Stimulated activated CD8-positive, alpha-beta memory T cell treated with anti-CD3 and anti-CD28 coated beads, Interleukin-15, amount 100 ng/mL, for 1 hour (primary cell): ENCODE measurements at places on chromosomes 6 and 20.

DNA sequence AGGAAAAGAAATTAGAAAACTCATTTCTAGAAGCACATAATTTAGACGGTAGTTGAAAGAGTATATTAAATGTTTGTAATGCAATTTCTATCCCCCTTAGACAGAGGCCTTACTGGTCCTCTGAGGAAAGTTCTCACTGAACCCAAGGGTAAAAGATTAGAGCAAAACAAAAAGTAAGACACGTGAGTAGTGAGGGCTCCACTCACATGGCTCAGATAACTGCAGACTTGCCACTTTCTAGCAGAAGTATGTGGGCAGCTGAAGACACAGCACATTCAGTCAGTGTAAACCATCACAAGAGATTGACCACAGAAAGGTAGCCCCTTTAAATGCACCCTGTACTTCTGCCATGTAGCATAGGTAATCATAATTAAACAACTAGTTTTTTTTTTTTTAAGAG is 193.8 kb downstream of the BTBD9 start:
- DNase-seq = no peak

DNA sequence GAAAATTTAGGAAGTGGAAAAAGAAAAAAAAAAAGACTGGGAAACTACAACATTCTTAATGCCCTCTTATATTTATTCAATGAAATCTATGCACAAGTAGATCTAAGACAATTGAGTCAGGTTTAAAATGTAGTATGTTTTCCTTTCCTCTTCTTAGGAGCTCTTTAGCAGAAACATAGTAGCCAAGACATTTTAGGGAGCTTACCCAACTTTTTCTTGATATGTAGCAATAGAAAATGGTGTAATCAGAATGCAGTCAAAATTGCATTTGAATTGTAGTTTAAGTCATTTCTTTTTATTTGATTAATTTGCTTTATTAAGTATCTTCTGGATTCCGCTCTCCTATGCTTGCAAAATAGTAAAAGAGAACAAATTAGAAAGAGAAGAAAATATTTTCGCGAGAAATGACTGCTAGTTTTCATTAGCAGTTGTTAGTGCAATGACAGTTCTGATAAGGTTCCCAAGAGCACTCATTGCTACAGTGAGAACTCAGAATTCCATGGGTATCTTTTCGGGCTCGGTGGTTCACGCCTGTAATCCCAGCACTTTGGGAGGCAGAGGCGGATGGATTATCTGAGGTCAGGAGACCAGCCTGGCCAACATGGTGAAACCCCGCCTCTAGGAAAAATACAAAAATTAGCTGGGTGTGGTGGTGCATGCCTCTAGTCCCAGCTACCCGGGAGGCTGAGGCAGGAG is 52.2 kb downstream of the JARID2 start:
- no peak for DNase-seq

- DNase-seq = no peak
These were observed 3.0 kb downstream of the BAK1 start for GRCh38 chr6:33577106-33577535.

GRCh38 chr20:13990465-13990864 is at the start of gene SEL1L2:
Gene SEL1L2 (minus strand): TSS chr20:13990614. CDS start chr20:13990534, 80 bp downstream.
- DNase-seq = no peak

DNA sequence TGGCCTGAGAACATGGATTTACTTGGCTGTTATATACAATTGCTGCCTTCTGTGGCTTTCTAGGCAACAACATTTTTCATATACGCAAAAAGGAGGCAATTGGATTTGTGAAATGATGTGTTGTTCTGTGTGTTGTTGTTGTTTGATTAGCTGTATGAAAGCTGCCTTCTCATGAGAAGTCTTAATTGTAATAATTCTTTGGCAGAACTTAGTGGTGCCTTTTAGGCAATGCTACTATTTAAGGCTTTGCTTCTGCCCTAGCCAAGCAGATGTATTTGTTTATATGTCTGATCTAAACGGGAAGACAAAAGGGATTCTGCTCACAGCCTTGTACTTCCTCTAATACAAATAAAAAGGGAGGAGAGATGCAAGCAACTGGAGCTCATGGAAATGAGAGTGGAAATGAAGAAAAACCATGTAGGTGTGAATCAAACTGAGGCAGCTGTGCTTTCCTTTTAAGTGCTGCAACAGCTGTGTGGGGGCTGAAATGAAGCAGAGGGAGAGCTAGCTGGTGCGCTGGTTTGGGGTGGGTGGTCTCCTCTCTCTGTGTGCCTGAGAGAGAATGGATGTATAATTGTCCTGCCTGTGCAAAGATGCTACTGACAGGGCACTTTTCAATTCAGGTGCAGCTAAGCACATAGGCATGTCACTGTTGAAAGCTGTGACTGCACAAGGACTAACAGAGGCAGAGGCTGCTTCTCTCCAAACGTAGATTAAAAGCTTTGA is 386.9 kb upstream of the MAN1A1 start:
- no peak for DNase-seq

GRCh38 chr20:58522666-58523065 is 7.5 kb upstream of the APCDD1L start:
- no peak for DNase-seq

DNA sequence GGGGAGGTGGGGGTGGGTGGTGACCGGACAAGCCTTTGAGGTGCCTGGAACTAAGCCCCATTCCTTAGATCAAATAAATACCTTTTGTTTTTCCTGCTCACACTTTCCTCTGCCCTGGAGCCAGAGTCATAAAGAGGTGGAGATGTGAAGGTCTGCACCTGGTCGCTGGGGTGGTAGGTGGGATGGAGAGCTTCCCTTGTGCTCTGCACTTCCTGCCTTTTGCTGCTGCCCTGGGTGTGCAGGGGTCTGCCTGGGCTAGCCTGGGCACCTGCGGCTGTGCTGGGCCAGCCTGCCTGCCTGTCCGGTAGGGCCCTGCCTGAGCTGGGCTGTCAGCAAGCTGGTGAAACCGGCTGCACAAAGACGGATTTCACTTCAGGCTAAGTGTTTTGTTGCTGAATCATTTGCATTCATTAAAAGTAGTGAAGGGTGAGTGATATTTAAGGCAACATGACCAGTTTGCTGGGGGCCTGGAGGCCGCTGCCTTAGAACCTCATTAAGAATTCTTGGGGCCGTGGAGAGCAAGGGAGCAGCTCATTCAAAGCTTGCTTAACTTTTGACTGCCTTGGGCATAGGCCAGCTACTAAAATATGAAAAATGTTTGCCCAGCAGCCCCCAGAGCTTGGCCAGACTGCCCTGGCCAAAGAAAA is 20.5 kb downstream of the PTK7 start:
- no peak for DNase-seq

DNA sequence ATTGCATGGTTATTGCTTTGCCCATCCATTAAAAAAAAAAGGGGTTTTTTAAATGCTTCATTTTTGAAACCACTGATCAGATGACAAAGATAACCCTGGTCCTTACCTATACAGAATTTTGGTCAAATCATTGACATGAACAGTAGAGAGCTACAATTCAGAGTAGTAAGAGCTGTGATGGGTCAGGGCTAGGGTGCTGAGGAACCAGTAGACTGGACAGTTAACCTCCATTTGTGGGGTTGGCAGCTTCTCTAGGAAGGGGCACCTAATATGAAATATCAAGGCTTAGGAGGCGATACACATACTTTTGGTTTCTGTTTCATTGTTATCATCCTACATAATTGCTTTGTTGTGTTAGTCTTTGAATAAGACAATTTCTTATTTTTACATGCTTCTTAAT is 55.1 kb downstream of the ORC3 start:
- no peak for DNase-seq

DNA sequence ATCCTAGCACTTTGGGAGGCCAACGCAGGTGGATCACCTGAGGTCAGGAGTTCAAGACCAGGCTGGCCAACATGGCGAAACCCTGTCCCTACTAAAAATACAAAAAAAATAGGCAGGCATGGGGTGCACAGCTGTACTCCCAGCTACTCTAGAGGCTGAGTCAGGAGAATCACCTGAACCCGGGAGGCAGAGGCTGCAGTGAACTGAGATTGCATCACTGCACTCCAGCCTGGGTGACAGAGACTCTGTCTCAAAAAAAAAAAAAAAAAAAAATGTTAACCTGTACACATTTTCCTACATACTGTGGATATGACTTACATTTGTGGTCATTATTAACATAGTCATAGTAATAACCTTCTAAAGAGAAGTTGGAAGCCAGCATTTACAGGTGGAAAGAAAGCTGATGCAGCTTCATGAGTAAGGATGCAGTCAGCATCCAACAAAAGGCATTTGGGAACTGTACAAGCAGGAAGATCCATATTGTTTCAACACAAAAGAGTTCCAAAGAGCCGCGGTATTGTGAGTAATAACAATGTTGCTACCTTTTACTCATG is 186.2 kb downstream of the GPX5 start:
- no peak for DNase-seq

DNA sequence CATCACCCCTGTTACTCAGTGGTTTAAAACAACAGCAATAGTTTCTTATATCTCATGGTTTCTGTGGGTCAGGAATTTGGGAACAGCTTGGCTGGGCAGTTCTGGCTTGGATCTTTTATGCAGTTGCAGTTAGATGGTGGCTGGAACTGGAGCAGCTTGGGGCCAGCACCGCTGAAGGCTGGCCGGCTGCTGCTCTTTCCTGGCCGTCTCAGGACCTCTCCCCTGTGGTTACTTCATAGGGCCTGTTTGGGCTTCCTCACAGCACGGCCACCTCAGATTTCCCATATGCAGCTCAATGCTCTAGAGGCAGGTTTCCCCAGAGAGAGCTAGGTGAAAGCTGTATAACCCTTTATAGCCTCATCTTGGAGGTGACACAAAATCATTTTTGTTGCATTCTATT is 15.6 kb downstream of the PKIG start:
- no peak for DNase-seq

DNA sequence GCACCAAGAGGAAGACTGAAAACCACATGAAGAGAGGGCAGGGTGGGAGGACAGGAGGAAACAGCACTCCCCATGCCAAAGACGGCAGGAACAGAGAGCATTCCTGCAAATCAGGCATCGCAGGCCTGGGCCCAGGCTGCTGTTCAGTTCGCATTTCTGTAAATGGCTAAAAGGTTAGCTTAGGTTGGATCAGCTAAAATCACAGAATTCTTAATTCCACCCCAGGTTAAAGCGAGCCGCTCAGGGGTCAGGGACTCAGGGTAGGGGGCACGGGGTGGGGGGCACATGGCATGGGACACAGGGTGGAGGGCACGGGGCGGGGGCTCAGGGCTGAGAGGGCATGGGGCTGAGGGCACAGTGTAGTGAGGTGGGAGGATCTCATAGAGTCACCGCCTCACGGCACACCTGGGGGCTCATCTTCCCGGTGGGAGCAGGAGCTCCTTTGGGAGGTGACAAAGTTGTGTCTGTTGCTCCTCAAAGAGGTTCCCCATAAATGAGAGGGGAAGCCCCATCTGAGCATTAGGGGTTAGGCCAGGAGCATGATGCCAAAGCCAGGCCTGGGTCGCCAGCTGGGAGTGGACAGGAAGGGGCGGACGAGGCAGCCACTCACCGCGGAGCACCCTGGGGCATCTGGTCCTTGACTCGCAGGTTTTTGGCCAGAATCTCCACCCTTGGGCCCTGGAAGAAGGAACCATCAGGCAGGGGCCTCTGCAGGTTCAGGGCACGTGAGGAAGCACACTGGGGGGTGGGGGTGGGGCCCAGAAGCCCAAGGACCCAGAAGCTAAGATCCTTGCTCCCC is 200.7 kb downstream of the PREX1 start:
- DNase-seq = no peak

- no peak for DNase-seq
These were observed 9.7 kb downstream of the NOTCH4 start for GRCh38 chr6:32214126-32214525.

DNA sequence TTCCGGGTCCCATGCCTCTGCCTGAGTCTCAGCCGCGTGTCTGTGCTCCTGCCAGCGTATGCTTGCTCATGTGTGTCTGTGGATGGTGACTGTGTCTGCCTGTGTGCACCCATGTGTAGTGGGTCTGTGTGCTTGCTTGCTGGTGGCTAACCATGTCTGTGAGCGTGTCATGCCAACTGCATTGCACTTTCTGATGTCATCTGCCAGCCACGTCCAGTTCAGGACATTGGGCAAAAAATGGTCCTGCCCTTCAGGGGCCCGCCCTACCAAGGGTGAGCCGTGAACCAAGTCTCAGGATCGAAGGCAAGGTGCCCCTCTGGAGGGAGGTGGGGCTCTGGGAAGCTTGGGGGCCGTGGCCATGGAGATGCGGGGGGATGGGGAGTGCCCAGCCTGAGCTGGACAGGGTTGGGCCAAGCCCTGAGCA is 9.4 kb upstream of the ZBTB46 start:
- DNase-seq = no peak

- DNase-seq = no peak
These were observed 9.0 kb downstream of the PEX6 start for GRCh38 chr6:42969934-42970333.

DNA sequence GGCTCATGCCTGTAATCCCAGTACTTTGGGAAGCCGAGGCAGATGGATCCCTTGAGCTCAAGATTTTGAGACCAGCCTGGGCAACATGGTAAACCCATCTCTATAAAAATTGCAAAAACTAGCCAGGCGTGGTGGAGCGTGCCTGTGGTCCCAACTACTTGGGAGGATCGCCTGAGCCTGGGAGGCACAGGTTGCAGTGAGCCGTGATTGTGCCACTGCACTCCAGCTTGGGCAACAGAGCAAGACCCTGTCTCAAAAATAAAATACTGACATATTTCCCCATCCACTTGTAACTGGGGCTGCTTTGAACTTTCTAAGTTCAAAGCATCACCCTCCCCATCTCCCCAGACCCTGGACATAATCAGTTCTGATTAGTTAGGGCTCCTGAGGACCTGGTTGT is 7.2 kb upstream of the MMP9 start:
- no peak for DNase-seq
